Forelimb muscle (tissue), 1 donor: ENCODE measurements at places on chromosomes 2 and 18. TPM values are rescaled to one million over a fixed set of nuclear protein-coding genes. Genes with fewer than 3 reads are reported as not detected.

DNA sequence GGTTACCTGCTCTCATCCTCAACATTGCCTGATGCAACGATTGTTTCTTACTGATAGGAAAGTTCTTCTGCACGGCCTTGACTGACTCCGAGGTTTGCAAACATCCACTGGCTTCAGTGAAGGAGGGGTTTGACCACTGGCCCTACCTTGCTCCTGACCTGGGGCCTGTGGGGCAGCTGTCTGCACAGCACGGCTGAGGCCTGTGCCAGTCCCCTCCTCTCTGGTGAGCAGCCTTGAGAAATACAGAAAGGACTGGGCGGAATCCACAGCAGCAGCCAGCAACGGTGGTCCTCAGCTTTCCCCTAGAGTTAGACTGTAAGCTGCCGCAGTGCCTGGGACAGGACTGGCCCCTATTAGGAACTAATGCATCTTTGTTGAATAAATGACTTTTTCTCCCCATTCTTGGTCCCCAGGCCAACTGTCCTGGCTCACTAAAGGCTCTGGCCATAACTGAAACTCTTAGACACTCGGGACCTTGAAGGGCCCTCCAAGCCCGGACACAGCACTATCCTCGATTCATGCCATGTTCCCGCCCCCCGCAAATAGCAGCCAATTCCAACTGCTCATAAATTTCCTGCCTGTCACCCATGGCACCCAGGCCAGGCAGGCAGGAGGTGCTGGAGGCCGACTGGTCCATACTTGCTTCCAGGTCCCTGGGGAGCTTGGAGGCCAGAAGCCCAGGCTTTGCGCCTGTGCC lies 26.7 kb downstream of the ATOH8 start:
- DNase-seq, result no peak

DNA sequence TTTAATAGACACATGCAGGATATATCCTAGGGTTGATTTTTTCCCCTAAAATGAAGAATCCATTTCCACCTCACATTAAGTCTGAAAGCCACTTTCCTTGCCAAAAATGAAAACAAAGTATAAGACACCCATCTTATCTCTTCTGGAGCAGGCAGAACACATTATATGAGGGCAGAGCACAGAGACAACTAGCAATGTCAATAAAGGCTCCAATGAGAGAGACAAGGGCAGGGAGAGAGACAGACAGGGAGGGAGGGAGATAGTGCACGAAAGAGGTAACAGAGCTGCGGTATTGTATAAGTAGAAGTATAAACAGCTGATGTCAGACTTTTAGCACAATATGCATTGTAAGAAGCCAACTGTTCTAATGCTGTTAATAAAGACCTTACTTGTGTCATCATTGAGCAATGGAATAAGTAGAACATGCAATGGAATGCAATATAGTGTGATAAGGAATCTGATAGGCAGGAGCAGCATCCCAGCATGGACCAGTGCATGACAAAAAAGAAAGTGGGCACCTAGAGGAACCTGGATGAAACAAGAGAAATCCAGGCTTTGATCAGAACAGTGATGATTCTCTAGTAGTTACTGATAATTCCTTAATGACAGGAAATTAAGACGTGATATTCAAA lies 150.6 kb upstream of the TCF4 start:
- DNase-seq, result no peak

DNA sequence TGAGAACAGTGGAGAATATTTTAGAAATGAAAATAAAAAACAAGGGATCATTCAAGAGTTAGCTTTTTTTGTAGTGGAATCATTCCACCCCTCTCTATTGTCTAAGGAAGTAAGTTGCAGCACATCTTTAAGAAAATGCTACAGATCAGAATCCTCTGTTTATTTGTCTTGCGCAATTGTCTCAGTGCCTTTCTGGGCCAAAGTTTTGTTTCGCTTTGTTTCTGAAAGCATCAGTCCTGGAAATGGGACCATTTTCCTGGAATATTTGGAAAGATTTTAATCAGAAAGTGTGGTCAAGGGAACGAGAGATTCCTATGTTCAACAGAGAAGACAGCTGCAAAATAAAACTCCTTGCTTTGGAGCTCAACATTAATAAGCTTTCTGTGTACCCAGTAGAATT lies 74.0 kb downstream of the NRXN1 start:
- peak; percentile 94 for DNase-seq

DNA sequence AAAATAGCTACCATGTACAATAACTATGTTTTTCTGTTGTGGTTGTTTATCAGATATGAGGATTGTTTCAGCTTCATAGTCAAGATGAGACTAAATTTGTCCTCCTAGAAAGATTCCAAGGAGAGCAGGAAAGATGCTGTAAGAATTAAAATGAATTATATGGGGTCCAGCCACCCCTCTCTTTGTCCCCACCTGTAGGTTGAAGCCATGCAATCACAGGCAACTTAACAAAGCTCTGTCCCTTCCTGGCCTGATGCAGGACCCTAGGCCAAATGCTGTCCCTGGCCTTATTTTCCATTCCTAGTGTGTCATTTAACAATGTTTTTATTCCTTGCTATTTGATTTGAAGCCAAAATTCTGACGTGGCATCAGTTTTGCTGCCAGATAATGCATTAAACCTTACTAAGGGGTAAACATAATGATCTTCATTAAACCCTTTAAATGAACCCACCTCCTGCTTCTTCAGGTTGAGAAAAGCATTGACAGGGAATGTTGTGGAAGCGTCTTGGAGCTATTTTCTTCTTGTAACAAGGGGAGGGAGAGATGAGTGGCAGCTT lies 240.9 kb upstream of the ZNF521 start:
- no peak for DNase-seq

DNA sequence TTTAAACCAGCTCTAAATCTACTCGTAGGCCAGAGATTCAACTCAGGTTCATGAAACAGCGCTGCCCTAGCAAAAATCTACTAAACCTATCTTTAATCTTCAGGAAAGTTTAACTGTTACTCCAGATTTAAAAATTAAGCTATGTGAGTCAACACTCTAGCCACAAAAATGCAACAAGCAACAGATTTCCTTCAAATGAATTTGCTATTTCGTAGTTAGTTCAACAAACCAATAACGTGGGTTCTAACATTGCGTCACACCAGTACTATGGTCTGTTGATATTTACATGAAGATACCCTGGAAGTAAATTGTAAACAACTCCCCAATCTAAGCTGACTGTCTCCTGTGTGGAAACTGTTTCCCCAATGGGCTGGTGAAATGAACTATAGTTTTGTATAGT lies 71.2 kb downstream of the FIGN start:
- no peak for DNase-seq

GRCh38 chr2:1744446-1745170 lies at the start of gene PXDN:
TSS of gene PXDN (minus strand) at chr2:1744515. CDS start at chr2:1744455, 60 bp downstream.
- no peak for DNase-seq

DNA sequence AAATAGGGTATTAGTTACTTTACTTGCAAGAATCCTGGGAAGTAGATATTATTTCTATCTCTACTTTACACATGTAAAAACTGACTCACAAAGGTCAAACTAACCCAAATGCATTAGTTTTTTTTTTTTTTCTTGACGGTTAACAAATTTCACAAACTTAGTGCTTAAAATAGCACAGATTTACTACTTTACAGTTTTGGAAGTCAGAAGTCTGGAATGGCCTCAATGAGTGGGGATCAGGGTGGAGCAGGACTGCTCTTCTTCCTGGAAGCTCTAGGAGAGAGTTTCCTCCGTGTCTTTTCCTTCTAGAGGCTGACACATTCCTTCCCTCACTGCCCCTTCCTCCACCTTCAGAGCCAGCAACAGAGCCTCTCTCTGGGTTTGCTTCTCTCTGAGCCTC lies 117.2 kb downstream of the COL6A3 start:
- no peak for DNase-seq

DNA sequence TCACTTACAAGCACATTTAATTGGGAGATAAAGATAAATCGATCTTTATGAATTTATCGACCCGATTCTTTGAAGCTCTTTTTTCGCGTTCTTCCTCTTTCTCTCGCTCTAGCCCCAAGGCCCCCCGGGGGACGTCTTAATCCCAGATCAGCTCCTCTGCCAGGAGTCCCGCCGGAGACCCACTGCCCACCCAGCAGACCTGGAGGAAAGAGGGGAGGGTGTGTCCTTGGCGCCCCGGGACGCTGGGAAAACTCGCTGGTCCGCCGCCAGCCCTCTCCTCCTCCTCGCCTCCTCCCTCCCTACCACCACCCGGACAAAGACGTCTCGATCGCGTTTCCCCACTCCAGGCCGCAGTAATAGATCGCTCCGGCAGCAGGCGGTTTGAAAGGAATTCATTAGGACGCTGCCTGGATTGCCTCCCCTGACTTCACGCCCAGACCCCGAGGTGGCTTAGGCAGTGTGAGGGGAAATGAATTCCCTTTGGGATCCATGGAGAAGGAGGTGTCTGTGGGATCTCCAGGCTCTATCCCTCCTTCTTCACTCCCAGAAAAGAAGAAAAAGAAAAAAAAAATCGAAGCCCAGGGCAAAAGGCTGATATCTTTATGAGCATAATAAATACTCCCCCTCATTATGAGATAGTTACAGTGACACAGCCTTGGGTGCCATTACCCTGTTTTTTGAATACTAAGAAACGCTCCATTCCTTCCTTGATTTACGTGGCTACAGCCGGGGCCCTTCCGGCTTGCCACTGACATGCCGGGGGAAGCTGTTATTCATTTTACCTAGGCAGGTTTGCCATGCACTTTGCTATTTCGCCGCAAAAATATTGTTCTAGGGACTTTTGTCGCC lies 1.8 kb upstream of the GBX2 start:
- DNase-seq, result no peak

GRCh38 chr2:105809097-105809473 lies 64.4 kb downstream of the NCK2 start:
- DNase-seq, result no peak

DNA sequence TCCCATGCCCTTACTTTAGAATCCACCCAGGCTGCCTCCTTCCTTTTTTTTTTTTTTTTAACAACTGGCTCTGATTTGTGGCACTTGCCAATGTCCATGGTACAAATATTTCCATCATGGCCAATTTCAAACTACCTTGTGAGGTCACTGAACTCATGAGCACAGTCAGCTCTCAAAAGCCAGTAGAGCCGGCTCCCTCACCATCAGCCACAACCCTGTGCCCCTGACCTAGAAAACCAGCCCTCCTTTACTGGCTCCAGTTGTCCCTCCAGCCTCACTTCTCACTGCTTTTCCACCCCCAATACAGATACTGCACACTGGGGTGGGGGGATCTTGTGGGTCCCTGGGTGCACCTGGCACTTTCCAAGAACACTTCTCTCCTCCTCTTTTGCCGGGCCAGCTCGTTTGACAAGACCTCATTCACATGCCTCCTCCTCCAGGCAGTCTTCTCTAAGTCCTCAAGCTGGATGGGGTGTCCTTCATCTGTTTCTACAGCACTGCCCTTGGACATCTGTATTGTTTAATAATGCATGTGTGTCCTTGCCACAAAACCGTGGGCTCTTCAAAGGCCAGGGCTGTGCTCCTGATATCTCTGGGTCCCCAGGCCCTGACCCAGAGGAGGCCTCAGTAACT lies 35.5 kb downstream of the SDC1 start:
- no peak for DNase-seq

DNA sequence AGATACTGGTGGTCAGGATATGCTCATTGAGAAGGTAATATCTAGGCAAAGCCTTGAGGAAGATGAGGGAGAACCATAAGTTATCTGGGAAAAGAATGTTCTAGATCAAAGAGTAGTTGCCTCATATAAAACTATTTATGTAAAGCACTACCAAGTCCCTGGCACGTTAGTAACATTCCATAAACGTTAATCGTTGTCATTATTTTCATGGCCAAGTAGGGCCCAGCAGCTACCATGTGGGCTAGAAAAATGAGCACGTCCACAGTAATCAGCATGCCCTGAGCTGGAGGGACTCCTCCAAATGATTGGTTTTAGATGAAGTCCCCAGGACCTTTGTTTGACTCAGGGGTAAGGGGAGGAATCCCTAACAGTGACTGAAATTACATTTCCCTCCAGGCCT lies 32.7 kb upstream of the AFTPH start:
- DNase-seq, result no peak

GRCh38 chr2:148725564-148725963 lies 81.0 kb downstream of the EPC2 start:
- DNase-seq, result no peak

DNA sequence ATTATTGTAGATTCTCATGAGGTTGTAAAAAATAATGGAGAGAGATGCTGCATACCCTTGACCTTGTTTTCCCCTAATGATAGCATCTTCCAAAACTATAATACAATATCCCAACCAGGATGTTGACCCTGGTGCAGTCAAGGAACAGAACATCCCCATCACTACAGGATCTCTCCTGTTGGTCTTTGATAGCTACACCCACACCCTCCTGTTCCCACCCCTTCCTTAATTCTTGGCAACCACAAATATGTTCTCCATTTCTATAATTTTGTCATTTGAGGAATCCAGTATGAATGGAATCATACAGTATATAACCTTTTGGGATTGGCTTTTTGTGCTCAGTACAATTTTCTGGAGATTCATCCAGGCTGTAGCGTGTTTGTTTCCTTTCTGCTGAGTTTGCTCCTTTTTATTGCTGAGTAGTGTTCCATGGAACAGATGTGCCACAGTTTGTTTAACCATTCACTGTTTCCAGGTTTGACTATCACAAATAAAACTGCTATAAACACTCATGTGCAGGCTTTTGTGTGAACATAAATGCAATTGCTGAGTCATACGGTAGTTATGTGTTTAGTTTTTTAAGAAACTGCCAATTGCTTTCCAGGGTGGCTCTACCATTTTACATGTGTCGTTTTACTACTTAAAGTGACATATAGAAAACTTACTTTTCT lies 22.2 kb downstream of the MCFD2 start:
- no peak for DNase-seq

DNA sequence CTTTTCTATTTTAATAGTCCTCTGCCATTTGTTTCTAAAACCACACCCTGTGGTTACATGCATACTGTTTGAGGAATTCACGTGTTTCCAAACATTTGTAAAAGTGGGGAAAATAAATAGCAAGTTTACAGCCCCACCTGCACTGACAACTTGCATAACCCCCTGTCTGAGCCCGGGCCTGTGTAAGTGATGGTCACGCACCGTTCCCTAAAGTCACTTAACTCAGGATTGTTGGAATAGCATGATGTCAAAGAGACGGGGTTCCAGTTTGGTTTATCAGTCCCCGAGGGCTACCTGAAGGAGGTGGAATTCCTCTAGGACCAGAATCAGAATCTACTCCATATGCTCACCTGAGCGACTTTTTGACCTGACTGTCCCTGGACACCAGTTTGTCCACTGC lies 30.5 kb downstream of the ACKR3 start:
- no peak for DNase-seq

- DNase-seq, result no peak
Observed at GRCh38 chr2:55048508-55049042, 1.7 kb downstream of the RTN4 start.

DNA sequence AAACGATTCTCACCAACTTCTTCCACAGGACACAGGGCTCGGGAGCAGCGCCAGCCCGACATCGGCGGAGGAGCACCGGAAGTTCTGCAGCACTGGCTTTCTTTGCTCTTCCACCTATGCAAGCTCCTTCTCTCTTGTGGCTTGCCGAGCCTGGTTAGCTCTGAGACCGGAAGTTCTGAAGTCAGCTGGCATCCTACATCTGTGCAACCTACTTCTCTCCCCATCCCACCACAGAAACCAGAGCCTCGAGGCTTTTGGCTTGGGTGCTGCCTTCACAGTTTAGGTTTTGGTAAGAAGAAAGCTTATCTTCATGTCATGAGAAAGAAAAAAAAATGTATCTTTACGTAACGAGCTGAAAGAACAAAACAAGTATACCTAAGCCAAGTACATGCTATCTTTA lies 111.7 kb downstream of the ANKRD44 start:
- no peak for DNase-seq

The MOGAT1 gene
- not detected for polyA plus RNA-seq

The PID1 gene
- polyA plus RNA-seq, result 25.2 TPM

The SLC4A3 gene
- polyA plus RNA-seq, result 6.9 TPM

The MYO5B gene
- 1.6 TPM for polyA plus RNA-seq

The IL1RL1 gene
- 0.35 TPM for polyA plus RNA-seq

The ATP6V1B1 gene
- 2.1 TPM for polyA plus RNA-seq

The TEKT4 gene
- polyA plus RNA-seq, result not detected
